ENCODE measurements at places on chromosomes 3 and 15.

DNA sequence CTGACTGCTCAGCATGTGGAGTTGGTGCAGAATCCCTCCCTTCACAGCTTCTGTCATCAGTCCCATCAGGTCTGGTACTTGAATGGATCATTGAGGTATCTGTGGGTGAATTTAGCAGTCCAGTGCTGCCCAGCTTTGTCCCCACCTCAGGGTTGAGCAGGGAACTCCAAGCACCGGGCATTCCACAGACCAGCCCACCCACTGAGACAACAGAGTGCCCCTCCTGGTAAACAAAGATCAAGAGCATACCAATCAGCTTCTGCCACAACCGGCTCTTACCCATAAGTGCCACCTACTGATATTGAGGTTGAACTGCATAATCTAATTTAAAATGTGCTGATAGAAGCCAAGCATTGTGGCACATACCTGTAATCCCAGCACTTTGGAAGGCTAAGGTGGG, 57.1 kb upstream of the FXR1 start:
- no peak for DNase-seq

GRCh38 chr3:188296761-188297612, 143.0 kb downstream of the LPP start:
- DNase-seq, result no peak

- no peak for DNase-seq
Measured at GRCh38 chr15:101349047-101349951, 54.3 kb upstream of the SNRPA1 start.

DNA sequence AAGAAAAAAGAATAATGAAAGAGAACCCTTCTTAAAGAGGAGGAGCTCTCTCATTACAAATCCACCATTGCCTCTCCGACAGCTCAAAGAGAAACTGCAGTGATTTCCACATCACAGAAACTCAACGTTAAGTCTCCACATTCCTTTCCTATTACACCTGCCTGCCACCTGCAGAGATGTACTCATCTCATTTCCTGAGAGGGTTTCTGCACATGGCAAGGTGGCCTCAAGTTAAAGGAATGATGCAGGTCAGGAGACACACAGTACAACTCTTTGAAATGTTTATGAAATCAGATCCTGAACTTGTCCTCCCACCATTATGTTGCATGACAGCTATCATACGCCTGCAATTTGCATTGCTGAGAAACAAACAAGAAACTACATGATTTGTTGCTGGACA, 458.4 kb upstream of the ADAMTS9 start:
- no peak for DNase-seq

DNA sequence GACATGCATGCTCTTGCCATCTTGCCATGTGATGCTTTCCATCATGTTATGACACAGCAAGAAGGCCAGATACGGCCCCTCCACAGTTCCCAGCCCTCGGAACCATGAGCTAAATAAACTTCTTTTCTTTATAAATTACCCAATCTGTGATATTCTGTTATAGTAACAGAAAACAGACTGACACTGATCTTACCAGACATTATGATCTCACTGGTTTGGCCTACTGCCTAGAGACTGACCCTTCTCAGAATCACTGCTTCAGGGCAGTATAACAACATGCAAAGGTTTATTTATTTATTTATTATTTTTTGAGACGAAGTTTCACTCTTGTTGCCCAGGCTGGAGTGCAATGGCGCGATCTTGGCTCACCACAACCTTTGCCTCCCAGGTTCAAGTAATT, 14.0 kb downstream of the ZNF619 start:
- no peak for DNase-seq

- no peak for DNase-seq
Measured at GRCh38 chr3:71872256-71872655, 87.3 kb upstream of the PROK2 start.

DNA sequence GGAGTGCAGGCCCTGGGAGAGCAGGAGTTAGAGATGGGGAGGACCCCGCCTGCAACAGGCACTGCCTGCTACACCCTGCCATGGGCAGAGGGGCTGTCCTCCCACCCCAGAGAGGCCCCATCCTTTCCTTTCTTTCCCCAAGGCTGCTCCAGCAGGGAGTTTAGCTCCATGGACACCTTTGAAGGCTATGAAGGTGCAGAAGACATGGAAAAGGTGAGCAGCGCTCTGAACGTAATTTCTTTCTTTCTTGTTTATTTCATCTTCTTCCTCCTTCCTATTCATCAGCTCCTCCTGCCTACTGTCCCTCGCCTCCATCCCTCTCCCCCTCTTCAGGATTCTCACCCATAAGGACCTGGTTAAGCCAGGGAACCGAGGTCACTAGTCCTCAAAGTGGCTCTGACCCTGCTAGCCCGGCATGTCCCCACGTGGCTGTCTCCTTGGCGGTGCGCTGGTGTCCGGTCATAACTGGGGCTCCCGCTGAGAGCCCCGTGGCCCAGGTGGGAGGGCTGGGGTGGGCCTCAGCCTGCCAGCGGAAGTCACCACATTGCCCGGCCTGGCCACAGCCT, 16.0 kb upstream of the ADIPOQ start:
- DNase-seq, result no peak

DNA sequence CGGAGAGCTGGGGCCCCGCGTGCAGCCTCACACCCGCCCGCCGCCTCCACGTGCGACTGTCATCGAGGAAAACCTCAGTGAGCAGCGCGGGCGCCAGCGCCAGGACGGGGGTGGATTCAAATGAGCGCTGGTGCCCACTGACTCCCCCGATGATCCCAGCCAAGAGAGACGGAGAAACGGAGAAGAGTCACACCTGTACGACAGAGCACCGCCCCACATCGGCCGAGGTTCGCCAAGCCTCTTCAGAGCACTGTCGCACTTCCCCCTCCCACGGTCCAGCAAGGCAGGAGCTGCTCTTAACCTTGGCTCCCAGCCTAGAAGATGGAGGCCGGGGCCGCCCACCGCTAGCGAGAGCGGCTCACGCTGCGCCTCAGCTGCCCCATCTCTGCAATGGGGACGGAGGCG, 130.9 kb upstream of the IQSEC1 start:
- peak; percentile 66 for DNase-seq

DNA sequence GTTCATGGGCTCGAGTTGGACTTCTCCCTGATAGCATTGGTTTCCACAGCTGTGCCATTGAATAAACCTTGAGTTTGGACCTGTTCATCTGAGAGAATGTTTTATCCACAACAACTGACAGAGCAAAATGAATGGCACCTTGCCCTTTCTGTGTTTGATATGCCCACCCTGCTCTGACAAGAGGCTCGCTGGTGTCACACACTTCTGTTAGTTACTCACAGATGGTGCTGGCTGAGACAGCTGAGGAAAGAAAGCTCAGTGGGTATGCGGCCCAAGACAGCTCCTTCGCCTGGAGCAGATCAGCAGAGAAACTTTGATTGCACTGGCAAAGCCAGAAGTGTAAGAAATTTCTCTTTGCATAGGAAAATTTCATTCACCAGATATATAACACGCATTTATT, 2.5 kb upstream of the CAPN3 start:
- no peak for DNase-seq

- no peak for DNase-seq
Measured at GRCh38 chr15:70383856-70384255, 286.1 kb upstream of the TLE3 start.

- DNase-seq, result no peak
Measured at GRCh38 chr3:47019201-47019600, 39.7 kb downstream of the NBEAL2 start.

DNA sequence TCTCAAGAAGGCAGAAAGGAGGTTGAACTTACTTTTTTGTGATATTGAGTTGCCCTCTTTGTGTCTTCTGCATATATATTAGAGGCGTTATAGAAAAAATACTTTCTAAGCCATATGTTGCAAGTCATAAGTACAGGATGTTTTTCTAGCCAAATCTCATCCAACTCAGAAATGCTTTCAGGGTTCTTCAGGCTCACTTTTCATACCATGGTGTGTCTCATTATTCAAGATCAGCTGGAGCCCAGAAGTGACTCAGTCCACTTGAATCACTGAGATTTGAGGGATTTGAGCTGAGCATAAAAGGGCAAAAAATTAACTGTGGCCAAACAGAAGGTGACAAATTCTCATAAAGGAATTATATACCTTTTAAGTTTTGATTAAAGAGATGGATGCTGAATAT, 157.3 kb downstream of the WNT5A start:
- DNase-seq, result no peak

DNA sequence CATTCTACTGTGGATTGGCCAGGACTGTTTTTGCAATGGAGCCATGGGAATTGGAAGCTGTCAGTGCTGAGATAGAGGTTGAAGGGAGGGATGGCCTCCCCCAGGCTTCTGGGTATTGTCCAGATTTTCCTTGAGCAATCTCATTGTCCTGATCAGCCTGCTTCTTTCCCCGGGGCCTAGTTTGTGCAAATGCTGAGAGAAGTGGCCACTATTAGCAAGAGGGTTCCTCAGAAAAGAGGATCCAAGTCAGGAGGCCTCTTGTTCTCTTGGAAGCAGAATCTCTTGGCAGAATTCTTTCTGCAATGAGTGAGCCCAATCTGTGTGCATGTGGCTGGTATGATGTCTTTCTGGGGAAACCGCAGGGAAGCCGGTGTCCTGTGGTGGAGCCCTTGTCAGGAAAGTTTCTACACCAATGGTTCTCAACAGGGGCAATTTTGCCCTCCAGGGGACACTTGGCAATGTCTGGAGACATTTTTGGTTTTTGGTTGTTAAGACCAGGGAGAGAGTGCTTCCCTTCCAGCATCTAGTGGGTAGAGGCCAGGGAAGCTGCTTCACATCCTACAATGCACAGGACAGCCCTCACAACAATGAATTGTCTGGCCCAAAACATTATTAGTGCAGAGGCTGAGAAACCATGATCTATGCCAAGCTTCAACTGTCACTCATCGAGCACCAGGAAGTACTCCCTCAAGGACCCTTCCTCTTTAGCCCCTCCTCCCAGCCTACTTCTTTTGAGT, 2.0 kb downstream of the LIPC start:
- DNase-seq, result no peak

DNA sequence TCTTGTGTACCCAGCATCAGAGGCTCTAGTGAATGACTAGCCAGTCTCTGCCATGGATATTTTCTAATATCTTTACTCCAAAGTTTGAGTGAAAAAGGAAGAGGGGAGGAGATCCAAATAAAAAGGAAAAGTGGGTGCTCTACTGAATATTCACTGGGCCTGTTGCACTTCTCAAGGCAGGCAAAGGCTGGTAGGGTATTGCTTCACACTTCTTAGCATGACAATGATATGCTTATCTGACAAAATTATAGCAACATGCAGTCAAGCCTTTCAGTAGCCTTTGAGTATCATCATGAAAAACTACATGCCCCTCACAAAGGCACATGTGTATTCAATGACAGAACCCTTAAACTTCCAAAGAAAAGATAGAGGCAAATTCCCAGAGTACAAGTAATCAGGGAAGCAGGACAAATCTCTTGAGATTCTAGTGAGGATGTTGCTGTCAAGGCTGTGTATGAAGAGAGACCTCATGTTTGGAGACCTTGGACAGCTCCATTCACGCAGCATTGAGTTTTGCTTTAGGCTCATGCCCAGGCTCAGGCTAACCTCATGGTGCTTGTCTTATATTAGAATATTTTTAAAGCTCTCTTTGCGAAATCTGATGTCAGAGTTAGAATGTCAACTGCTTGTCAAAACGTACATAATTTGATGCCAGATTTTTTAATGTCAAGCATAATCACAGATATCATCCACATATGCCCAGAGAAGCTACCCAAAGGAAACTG, 506.9 kb downstream of the OCA2 start:
- DNase-seq, result no peak

DNA sequence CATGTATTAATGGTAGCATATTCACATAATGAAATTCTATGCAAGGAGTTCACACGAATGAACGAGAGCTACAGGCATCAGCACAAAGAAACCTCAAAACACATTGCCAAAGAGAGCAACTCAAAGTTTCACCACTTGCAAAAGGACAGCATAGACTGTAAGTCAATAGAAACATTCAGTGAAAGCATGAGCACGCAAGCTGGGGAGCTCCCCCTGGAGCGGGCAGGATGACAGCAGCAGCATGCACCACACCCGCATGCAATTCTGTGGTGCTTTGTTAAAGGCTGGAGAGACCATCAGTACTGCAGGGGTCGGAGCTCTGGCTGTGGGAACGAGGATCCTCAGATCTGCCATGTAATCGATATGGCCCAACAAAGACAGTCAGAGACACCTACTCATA, 18.7 kb downstream of the OCA2 start:
- no peak for DNase-seq

- no peak for DNase-seq
Measured at GRCh38 chr3:56118968-56119367, 349.3 kb downstream of the ERC2 start.

DNA sequence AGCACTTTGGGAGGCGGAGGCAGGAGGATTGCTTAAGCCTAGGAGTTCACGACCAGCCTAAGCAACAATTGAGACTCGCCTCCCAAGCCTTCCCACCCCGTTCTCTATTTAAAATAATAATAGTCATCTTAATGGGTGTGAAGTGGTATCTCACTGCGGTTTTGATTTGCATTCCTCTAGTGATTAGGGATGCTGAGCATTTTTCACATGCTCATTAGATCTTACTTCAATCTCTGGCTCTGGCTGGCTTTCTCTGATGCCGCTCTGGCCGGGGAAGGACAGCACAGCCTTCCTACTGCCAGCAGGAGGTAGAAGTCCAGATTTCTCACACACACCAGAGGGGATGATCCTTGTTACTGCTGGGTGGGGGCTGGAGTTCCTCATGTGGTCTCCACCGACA, 7.4 kb upstream of the EIF4A2 start:
- DNase-seq, result no peak

GRCh38 chr3:196666001-196666867, 26.7 kb downstream of the NRROS start:
- no peak for DNase-seq

DNA sequence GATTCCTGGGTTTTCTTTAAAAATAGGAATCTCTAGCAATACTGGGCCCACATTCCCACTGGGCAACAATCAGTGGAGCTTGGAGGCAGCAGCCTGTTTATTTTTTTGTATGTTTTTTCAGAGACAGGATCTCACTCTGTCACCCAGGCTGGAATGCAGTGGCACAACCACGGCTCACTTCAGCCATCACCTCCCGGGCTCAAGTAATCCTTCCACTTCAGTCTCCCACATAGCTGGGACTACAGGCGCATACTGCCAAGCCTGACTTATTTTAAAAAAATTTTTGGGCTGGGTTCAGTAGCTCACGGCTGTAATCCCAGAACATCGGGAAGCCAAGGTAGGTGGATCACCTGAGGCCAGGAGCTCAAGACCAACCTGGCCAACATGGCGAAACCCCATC, 29.1 kb upstream of the GNB5 start:
- DNase-seq, result no peak

- DNase-seq, result no peak
Measured at GRCh38 chr3:169394316-169394715, 269.2 kb downstream of the MECOM start.
